ENCODE measurements at places on chromosomes 7 and 10.

DNA sequence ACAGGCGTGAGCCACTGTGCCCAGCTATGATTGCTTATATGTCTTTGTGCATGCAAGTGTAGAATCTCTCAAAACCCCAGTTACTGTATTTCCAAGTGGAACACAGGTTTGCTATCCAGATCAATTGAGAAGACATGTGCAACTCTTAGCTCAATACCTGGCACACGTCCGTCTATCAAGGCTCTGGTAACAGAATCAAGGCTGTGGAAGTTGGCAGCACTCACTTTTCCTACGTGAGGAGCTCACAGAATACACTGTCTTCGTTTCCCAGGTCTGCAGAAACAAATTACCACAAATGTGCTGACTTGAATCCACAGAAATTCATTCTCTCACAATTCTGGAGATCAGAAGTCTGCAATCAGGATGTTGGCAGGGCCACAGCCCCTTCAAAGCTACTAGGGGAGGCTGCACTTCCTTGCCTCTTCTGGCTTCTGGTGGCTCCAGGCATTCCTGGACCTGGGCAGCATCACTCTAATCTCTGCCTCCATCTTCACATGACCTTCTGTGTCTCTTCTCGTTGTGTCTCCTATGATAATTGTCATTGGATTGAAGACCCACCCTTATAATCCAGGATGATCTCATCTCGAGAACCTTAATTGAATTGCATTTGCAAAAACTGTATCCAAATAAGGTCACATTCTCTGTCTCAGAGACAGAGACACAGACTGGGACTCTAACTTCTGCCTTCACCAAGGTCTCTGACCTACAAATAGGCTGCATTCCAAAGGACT lies 84.8 kb upstream of the C7orf33 start:
- no peak for DNase-seq

DNA sequence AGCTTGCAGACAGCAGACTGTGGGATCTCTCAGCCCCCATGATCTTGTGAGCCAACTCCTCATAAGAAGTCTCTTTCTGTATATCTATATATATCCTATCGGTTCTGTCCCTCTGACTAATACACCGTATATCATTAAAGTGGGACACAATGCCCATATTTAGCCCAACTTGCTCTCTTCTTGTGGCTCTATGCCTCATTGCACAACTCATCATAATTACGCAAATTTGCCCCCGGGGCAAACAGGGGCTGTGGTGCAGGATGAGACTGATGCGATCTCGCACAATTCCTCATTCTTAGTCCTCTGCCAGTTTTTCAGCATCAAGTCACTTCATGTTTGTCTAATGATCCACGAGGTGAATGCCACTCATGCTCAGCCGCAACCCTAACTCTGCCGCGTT lies 183.2 kb downstream of the PRPF18 start:
- no peak for DNase-seq

DNA sequence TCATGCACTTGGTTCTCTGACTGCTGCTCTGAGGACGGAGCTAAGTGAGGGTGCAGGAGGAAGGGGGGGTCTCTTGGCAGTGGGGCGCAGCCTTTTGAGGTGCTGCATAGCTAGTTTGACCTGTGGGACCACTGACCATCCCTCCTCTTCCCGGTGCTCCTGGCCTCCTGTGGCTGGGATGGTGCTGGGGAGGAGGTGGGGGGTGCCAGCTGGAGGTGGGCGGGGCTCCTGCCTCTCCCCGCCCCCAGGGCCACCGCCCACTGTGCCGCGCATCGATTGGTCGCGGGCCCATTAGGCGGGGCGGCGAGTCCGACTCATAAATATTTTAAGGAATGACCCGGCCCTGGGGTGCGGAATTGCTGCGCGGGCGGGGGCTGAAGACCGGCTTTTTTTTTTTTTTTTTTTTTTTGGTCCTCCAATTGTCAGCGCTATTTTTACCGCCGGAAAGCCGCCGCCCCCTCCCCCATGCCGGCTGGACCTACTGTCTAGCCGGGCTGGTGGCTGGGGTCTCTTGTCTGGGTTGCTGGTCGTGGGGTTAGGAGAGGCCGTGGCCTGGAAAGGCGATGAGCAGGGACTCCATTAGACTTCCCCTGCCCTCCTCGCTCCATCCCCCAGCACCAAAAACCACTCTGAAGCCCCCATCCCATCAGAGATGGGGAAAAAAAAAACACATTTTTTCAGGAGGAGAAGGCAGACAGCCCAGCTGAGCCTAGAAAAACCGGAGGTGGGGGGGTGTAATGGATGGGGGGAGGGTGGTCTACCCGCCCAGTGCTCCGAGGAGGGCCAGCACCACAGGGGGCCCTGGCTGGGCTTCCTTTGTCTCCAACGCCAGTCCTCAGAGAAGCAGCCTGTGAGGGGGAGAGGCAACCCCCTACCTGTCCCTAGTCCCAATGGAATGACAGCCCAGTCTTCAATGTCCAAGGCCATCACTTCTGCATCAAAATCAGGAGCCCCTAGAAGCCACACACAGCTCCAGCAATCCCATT lies 6.4 kb downstream of the SH2B2 start:
- no peak for DNase-seq

GRCh38 chr7:138431517-138431916 lies 28.5 kb upstream of the TRIM24 start:
- no peak for DNase-seq

DNA sequence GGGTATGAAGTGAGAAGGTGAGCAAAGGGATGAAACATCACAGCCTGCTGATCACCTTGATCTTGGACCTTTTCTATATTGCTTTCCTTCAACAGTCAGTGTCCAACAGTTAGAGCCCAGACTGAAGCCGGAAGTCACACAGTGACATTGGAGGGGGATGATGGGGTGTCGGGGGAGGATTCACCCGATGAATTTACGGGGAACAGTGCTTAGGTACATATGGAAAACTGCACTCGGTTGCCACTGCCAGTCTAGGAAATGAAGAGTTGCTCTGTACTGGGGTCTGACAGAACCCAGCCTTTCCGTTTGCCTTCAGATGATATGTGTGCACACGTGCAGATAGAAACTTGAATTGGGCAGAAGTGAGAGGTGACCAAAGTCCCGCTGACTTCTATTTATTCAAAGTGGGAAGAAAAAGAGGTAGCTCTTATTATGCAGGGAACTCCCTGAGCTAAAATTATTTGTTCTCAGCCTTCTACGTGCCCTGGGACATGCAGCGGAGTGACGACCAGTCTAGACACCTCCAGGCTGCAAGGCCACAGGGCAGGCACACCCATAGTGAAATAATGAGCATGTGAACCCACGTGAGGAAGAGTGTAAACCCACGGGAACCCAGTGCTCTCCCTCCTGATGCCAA lies 107.2 kb upstream of the INHBA start:
- DNase-seq, result peak; percentile 18

- no peak for DNase-seq
These were observed 149.3 kb downstream of the KLF6 start for GRCh38 chr10:3635697-3636096.

- DNase-seq, result no peak
These were observed 29.0 kb upstream of the DAGLB start for GRCh38 chr7:6476596-6477317.

- DNase-seq, result no peak
These were observed 56.7 kb downstream of the LRRC4 start for GRCh38 chr7:127974446-127975035.

GRCh38 chr7:105246679-105247078 lies 142.0 kb downstream of the SRPK2 start:
- no peak for DNase-seq

- DNase-seq, result no peak
These were observed 37.6 kb downstream of the TMEM168 start for GRCh38 chr7:112752576-112752975.

- DNase-seq, result peak; percentile 62
These were observed at the start of gene TMEM168 for GRCh38 chr7:112789817-112790585. TMEM168 (minus strand) TSS chr7:112790393; CDS start chr7:112784825, 5,568 bp downstream.

DNA sequence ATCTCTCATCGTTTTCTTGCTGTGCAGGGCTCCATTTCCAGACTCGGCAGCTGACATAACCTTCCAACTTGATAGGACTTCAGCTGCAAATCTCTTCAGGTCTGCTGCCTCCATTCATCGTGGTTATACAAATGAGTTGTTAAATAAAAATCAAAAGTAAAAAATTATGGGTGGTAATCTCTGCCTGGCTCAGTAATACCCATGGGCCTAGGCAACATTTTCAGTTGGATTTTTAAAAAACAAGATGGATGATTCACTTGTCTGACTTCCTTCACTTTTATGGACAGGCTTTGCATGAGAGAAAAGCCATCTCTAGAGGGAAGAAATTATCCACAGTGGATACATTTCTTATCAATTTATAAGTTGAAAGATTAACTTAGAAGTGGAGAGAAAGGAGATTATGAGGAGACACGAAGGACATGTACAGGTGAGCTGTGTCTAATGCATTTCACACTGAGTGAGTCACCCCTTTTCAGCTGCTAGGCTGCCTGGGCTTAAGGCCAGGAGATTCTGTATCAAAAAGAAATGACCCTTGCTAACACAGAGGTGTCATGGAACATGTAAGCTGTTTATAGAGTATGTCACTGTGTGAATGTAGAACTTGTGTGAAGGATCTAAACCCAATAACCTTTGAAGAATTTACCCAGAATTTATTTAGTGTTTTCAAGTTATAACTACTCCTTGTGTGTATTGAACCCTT lies 495.1 kb downstream of the AUTS2 start:
- DNase-seq, result no peak

GRCh38 chr7:134548877-134549276 lies at the start of gene AKR1B15:
AKR1B15 (plus strand) TSS chr7:134549110; CDS start chr7:134564620, 15,510 bp downstream.
- DNase-seq, result peak; percentile 63

DNA sequence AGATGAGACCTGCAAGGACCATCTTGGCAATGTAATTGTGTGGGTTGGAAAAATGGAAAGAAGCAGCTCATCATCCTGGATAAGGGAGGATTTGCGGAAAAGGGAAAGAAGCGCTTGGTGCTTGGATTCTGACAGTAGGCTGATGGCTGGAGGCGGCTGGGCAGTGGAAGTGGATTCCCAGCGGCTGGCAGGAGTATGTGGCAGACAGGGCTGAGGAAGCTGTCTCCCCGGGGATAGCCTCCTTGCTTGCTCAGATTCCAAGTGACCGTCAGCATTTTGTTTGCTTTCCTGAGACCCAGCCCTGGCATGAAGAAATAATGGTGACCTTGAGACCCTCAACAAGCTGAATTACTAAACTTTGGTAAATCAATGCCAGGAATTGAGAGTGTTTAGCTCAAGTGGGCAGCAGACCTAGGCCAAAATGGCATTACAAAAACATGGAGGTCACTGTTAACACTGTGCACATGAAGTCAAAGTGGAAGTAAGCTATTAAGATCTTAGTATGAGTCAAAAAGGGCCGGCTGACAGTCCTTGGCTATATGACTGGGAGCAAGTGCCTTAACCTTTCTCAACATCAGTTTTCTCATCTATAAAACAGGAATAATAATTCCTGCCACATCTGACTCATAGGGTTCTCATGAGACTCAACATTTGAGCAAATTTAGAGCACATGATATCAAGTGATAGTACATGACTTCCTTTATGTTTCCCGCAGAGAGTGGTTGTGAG lies 21.3 kb downstream of the SLC25A28 start:
- no peak for DNase-seq

GRCh38 chr10:5274795-5275194 lies 78.2 kb downstream of the AKR1C4 start:
- no peak for DNase-seq

GRCh38 chr10:7436490-7437100 lies 25.8 kb upstream of the SFMBT2 start:
- DNase-seq, result no peak

DNA sequence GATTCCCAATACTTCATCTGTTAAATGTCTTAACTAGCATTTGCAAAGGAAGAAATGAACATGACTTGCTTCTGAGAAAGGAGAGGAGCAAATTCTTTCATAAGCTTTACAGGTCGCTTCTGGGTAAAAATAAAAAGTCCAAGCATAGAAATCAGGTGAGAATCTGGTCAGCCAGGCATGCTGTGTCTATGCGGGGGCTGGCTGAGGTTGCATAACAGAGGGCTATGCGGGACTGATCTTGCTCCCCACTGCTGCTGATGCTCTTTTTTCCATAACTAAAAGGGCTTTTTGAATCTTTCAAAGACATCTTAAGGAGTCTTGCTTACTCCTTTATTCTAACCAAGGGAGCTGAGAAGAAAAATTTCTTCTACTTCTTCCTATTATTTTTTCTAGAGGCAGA lies 92.7 kb upstream of the FGFR2 start:
- no peak for DNase-seq

DNA sequence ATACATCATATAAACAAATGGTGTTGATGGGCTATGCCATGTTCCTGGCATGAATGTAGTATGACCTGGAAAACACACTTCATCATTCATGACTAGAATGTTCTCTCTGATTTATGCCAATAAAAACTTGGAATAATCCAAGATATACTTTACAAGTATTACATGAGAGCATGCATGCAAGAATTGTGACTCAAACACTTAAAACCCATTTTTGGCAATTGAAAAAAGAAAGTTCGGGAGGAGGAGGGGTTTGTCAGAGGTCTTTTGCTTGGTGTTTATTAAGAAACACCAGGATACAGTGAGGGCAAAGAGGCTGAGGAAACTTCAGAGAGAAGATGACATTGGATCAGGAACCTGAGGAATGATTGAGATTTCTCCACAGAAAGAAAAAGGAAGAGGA lies 10.2 kb upstream of the CUL1 start:
- no peak for DNase-seq

DNA sequence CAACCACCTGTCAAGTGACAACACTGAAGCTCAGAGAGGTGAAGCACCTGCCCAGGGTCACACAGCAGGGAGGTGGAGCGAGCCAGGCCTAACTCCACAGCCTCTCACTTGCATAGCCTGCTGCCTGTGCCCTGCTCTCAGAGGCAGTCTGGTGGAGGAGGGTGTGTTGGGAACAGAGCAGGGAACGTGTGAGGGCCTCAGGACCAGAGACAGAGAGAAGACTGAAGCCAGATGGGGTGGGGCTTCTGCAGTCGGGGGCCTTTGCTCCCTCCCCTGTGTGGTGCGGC lies 114.0 kb downstream of the PTPN20 start:
- no peak for DNase-seq

- DNase-seq, result no peak
These were observed 23.1 kb downstream of the AGAP3 start for GRCh38 chr7:151109094-151110048.

DNA sequence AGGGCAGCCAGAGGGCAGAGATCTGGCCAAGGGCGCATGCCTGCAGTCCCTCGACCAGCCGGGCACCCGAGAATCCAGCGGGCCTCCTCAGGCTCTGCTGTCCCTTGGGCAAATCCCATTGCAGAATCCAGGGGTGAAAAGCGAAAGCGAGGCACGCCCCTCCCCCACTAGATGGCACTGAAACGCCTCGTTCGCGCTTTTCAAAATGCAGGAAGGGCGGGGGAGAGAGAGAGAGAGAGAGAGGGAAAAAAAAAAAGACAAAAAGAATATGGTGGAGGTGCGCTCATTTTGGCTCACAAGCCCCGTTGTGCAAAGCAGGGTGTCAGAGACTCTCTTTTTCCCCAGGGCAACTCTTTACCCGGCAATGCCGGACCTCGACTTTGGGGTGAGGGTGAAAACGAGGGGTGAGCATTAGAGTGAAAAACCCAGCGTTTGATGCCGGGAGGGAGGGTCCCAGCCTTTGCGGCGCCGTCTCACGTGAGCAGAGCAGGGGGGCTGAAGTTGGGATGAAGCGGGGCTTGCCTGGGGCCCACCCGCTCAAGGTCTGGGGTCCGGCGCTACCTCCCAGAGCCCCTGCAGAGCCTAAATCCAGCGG lies 2.5 kb upstream of the TMEM178B start:
- DNase-seq, result no peak

All from GM18507 (cell line).